ENCODE measurements at places on chromosomes 5 and 9.

GRCh38 chr5:36658038-36658756, 51.8 kb downstream of the SLC1A3 start:
- peak; percentile 49 for DNase-seq

- DNase-seq = no peak
These were observed 170.3 kb downstream of the PJA2 start for GRCh38 chr5:109239456-109239855.

DNA sequence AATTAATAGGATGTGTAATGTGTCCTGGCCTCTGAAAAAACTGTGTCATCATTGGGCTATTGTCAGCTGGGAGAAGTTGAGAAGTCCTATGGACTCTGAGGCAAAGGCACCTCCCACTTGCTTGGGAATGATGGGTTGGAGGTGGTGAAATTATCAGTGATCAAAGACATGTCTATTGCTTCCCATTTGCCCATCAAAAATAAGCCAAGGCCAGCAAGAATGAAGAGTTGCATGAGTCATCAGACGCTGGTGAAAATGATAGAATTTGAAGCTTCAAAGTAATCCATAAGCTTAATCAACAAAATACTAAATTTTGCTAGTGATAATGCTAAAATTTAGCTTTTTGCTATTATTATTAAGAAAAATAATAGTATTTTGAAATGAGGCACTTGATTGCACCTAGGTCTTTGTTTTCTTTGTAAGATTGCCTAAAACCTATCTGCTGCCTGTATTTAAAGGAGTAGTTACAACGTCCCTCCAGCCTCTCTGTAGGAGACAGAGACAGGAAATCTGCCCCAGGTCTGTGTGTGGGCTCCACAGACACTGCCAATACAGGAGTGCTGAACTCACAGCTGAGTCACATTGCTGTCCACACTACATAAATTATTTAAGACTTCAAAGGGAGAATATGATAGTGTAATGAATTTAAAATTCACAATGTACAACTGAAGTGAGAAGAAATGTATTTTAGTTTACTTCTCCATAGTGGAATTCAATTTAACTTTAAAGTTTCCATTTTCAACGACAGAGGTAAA, 48.4 kb upstream of the APC start:
- DNase-seq = peak; percentile 72

GRCh38 chr5:45643056-45643455, 53.1 kb downstream of the HCN1 start:
- no peak for DNase-seq

DNA sequence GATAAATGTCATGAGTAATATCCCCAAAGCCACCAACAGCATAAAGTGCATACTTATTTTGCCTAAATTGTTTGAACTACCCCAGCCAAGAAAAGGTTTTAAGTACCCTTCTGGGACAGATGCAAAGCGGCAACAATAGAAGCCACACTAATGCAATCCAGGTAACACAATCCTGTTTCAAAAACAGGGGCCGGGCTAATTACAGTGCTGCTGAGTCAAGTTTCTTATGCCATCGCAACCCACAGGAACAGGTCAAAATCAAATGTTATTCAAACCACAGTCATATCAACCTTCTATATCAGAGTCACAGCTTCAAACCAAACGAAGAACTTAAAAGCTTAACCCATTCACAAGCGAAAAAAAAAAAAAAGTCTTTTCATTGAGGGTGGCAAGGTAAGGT, 28.3 kb downstream of the EBF1 start:
- DNase-seq = no peak

DNA sequence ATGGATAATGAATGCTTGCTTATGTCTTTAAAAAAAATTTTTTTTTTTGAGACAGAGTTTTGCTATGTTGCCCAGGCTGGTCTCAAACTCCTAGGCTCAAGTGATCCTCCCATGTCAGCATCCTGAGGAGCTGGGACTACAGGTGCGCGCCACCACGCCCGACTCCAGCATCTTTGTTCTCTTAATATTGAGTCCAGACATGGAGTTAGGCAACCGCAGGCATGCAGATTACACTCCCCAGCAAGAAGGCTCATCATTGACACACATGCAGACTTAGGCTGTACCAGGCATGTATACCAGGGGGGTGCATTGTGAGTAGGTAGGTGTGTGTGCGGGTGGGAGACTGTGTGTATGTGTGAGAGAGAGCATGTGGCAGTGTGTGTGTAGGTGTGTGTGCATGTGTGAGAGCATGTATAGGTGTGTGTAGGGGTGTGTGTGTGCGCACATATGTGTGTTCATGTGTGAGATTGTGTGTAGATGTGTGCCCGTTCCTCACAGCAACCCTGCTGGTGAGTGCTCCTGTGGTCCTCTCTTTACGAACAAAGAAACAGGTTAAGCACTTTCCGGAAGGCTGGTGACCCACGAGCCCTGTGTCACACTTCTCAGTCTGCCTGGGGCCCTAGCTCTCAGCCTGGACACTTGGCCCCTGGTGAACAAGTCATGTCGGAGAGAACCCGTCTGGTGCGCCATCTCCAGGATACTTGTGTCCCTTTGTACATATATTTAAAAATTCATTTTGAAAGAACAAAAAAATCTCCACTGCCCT, 6.2 kb downstream of the OBP2B start:
- no peak for DNase-seq

GRCh38 chr5:59798862-59799667, 94.5 kb downstream of the PDE4D start:
- DNase-seq = peak; percentile 33

DNA sequence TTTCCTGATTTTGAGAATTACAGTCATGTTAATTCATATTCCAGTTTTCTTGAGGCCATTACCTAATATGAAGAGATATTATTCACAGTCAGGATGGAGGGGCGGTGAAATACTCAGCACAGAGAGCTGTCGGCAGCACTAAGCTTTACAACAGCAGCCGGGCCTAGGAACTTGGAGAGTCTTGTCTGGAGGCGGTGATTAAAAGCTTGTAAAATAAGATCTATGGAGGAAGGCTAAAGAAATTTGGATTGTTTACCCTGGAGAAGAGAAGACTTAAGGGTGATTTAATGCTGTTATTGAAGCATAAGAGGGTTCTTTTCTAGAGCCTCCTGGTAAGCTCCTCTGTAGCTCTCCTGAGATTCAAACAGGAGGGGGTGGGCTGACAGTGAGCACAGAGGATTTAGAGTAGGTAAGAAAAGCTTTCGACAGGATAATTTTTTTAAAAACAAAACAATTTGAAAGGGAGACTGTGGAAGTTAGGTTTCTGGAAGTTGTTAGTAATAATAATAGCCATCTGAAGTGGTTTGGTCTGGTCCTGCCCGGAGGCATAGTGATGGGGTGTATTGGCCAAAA, 406.3 kb upstream of the ADAMTSL1 start:
- no peak for DNase-seq

- peak; percentile 89 for DNase-seq
These were observed at the start of gene ZNF608 for GRCh38 chr5:124745928-124746915. Gene ZNF608, minus strand, starts transcription at chr5:124746639. Its CDS starts 1,650 bp downstream, at chr5:124744989.

DNA sequence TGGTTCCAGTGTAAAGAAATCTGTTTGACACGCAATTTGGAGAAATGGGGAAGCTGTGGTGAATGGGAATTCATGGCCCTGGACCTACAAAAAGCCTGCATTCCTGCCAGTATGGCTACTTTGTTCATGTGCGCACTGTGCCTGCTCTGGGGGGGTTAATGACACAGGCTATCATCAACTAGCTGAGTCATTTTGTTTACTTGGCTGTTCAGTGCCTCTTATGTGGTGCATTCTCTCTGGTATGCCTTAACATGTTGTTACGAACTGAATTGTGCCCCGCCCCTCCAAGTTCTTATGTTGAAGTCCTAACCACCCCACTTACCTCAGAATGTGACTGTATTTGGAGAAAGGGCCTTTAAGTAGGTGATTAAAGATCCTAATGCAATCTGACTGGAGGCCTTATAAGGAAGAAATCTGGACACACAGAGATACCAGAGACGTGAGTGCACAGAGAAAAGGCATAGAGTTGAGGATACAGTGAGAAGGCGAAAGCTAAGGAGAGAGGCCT, 20.4 kb upstream of the UBAP1 start:
- peak; percentile 79 for DNase-seq

All from fibroblast of skin of scalp (primary cell).